ENCODE measurements at places on chromosomes 5 and 9.

DNA sequence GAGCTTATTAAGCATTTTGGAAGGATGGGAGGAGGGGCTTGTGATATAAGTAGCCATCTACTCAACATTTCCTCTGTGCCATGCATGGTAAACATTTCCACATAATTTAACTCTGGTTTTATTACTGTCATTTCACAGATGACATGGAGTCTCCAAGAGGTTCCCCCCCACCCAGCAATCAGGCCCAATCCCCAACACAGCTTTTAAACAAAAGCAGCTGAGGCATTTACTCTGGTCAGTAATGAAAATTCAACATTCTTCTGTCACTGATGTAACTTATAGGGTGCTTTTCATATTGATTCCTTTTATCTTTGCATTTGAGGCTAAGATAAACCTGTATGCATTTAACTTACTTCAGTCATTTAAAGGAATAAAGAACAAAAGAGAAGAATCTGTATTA lies 128.1 kb downstream of the COL23A1 start:
- DNase-seq: no peak

DNA sequence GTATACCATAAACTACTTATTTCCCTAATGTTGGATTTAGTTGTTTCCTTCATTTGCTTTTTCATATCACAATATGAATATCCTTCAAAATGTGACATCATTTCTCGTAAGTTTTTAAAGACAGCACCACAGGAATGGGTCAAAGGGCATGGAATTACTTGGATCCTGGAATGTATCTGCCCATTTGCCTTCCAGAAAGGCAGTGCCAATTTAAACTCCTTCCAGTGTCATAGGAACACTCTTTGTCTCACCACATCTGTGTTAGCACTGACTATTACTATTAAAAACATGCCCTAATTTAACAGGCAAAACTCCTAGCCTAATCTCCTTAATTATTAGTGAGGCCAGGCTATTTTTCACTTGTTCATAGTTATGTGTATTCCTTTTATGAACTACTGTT lies 58.0 kb downstream of the SPTLC1 start:
- DNase-seq: no peak

- DNase-seq: no peak
Observed at GRCh38 chr5:40410964-40411635, 268.6 kb upstream of the PTGER4 start.

GRCh38 chr5:17952231-17952630 lies 318.0 kb downstream of the TAF11L14 start:
- no peak for DNase-seq

DNA sequence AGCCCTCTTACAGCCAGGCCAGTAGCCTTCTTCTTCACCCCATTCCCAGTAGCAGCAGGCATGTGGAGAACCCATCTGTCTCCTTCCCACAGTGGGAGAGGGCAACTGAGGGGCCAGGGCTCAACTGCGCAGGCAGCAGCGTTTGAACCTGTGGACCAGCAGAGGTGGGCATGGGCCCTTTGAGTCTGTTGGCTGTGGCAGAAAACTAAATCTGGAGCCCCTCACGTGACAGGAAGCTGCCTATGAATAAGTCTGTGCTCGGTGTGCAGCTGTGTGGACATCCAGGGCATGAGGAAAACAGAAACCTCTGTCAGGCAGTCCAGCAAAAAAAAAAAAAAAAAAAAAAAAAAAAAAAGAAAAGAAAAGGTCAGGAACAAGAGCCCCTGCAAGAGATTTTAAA lies 189.2 kb upstream of the NR3C1 start:
- DNase-seq: no peak

GRCh38 chr9:115142517-115143270 lies 24.7 kb upstream of the TNC start:
- no peak for DNase-seq
